ENCODE measurements at places on chromosomes 7 and 10.

DNA sequence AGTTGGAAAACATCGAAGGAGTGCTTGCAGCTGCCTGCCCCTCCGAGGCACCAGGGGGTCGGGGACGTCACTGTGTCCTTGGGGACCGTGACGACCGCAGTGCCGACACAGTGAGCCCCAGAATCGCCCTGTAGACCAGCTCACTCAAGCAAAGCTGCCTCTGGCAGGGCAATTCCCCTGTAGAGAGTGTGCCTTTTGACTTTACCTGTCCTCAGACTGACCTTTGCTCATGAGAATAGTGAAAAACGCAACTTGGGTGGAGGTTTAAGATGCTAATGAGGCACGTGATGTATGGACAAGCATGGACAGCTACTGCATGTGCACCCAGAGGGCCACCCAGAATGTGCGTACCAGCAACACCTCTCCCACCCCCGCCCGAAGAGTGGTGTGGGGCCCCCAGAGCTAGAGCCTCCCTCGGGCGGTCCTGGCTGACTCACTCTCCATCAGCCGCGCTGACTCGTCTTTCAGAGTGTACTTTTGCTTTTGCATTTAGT, 271.9 kb downstream of the ADARB2 start:
- no peak for DNase-seq

DNA sequence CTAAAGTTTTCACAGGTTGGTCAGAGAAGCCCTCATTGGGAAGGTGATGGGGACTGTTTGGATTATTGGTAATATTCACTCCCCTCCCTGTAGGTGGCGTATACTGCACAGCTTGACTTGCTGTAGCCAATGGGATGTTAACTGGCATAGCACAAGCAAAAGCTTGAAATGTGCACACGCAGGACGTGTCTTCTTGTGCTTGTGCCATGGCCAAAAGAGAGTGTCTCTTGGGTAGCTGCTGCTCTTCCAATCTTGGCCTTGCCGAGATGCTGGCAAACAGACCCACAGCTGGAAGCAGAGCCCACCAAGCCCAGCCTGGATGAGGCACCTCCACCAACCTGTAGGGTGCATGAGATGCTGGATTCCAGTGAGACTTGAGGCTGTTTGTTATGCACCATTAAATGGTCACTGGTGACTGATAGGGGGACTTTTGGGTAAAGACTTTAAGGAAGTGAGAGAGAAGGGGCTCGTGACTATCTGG, 266.0 kb downstream of the GRID1 start:
- DNase-seq, result peak; percentile 53

- DNase-seq, result no peak
Measured at GRCh38 chr7:136870866-136871487, 2.5 kb downstream of the CHRM2 start.

GRCh38 chr7:109986701-109987100, 1104.2 kb upstream of the LRRN3 start:
- no peak for DNase-seq

Measured in KBM-7 (cell line).